ENCODE measurements at places on chromosomes 7 and 10.

- DNase-seq = no peak
Measured at GRCh38 chr7:47196106-47196645, 385.7 kb downstream of the TNS3 start.

DNA sequence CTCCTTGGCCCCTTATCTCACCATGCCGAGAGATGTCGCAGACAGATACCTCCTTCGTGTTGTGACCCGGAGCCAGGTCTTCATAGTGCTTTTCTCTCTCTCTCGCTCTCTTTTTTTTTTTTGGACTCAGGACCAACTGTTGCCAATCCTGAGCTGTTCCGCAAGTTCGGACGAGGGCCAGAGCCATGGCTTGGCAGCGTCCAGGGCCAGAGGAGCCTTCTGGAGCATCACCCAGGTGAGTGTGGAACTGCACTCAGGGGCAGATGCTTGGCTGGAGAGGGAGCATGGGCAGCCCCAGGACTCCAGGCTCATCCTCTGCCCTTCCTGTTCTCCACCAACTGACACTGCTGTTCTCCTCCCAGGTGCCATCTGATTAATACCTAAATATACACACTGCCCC is 7.8 kb downstream of the ZNF862 start:
- DNase-seq = no peak

GRCh38 chr10:1036341-1036791 is 10.7 kb upstream of the IDI2 start:
- no peak for DNase-seq

DNA sequence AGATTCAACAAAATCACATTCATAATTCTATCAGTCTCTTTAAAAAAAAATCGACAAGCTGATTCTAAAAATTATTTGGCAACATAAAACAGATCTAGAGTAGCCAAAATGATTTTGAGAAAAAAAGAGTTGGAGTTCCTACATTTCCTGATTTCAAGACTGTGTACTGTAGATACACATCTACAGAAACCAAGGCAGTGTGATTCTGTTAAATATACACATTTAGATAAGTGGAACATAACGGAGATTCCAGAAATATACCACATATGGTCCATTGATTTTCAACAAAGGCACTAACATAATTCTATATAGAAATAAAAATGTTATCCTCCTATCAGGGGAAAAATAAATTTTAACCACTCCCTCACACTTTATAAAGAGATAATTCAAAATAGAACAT is 467.0 kb downstream of the ADRA2A start:
- no peak for DNase-seq

- DNase-seq = no peak
Measured at GRCh38 chr10:28600056-28600455, 67.1 kb downstream of the WAC start.

DNA sequence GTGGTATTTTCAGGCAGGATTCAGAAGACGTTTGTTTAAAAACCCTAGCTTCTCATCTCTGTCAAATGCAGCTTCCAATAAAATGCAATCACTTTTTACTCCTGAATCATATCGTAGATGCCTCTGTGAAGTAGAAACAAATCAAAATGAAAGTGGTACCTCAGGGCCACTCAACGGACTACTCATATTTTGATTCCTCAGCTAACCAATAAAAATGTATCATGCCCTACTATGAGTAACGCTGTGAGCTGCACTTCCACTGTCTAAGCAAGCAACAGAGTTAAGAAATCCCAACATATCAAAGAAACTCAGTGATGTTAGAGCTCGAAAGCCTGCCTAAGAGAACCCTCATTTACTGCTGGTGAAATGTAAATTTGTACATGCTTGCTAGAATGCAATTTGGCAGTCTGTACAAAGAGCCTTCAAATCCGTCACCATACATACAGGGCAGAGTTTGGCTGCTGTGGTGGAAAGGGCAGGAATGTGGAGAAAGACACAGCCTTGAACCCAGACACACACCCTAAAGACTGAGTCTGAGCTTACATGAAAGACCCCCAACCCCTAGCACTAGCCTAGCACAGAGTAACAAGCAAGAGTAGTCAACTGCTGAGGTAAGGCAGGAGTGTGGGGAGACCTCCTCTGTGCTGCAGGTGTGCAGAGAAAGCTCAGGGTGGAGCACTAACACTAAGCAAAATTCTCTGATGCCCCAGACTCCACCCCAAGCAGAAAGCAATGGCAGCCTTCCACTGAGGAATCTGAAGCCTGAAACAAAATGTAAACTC is 151.5 kb downstream of the ANK3 start:
- DNase-seq = no peak

- no peak for DNase-seq
Measured at GRCh38 chr10:89515031-89515841, 20.2 kb downstream of the SLC16A12 start.

DNA sequence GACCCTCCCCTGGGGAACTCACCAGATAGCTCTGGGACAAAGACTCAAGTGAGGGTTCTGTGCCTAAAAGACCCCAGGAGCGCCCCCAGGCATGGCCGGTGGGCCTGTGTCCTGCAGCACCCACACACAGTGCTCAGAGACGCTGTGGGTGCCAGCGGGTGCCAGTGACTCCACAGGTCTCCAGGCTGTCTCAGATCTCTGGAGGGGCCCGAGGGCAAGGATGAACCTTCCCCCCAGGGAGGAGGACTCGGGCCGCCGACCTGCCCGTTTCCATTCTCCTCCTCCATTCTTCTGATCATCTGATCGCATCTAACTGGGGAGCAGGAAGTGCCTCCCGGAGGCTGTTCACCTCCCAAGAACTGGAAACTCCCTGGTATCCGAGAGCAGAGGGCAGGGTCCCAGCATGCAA is 980 bp downstream of the ADAM8 start:
- no peak for DNase-seq

GRCh38 chr7:155670521-155670920 is 26.1 kb downstream of the RBM33 start:
- DNase-seq = no peak

GRCh38 chr7:37832194-37832593 is 16.2 kb upstream of the NME8 start:
- no peak for DNase-seq

DNA sequence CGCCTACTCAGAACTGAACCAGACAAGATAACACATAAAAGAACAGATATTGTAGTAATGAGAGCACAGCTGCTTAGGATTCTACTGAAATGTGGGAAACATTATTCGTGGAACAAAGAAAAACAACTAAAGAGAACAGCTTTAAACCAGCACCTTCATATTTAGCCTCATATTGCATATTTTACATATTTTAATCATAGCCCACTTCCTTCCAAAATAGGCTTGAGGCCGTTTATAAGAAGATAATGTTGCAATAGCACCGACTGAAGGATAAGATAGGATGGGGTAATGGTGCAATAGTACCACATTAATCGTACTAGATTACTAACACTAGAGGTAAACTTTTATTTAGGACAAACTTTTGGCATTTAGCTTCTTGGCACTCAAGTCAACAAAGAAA is 71.3 kb downstream of the KCND2 start:
- no peak for DNase-seq

GRCh38 chr7:158695726-158696452 is 8.7 kb downstream of the NCAPG2 start:
- peak; percentile 32 for DNase-seq

DNA sequence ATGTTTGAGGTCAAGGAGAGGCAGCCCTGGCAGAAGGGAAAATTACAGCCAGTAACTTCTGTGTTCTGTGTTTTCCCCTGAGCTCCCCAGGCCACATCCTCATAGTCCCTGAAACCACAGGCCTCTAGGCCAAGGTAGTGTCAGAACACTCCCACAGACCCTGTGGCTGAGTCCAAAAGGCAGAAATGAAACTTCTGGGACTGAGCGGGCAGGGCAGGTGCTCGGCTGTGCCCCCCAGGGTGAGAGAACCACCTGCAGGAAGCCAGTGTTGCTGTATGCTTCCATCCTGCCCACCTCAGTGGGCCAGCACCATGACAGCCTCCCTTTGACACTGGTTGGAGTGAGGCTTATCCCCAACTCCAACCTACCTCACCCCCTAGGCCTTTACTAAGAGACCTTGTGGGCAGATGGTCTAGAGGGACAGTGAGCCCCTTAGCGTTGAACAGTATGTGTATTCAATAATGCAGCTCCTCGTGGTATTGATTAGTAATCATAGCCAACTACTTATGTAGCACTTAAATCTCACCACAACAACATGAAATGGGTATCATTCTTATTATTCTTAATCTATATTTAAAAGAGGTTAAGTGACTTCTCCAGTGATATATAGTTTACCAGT is 30.3 kb downstream of the PIK3CG start:
- no peak for DNase-seq

DNA sequence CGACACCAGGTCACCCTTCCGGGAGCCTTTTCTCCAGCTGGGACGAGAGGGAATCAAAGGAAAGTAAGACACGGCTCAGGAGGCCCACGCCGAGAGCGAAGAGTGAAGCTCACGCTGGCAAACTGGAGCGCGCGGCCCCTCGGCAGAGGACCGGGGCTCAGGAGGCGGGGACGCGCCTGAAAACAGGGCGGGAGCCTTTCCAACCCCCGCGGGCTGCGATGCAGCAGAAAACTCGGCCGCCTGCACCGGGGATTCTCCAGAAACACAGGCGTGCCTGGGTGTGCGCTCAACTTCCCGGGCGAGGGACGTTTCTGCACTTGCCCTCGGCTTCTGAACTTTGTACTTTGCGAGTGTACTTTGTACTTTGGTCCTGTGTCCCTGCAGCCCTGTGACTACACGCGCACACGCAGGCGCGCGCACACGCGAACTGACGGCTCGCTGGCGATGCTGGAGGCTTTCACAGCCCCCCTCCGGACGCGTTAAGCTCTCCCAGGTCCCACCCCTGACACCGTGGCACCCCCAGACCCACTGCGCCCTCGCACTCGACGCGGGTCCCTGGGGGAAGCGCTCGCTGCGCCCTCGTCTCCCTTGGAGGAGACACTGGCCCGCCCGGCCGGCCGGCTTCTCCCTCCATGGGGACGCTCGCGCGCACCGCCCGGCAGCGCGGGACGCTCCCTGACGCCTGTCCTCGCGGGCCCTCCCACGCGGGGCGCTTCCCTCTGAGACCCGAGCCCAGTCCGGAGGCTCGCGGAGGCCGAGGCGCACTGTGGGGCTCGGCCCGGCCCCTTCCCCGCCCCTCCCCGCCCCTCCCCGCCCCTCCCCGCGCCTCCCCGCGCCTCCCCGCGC is 588 bp upstream of the PAOX start:
- DNase-seq = no peak

DNA sequence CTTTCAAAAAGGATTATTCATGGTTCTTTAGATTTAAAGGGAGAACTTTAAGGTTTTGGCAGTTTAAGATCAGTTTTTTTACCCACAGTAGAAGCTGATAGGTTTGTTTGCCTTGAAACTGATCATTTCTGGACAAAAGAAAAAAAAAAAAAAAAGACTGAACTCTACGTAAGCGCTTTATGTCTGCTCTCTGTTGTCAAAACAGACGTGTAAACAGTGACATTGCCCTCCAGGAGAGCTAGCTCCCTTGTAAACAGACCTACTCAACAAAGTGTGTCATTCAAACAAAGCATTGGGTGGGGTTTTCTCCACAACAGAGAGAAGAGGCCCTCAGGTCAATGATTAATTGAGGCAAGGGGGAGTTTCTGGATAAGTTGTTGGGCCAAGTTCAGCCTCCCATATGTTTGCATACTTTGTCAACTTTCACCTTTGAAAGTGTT is 568.1 kb upstream of the LRRN3 start:
- DNase-seq = no peak

DNA sequence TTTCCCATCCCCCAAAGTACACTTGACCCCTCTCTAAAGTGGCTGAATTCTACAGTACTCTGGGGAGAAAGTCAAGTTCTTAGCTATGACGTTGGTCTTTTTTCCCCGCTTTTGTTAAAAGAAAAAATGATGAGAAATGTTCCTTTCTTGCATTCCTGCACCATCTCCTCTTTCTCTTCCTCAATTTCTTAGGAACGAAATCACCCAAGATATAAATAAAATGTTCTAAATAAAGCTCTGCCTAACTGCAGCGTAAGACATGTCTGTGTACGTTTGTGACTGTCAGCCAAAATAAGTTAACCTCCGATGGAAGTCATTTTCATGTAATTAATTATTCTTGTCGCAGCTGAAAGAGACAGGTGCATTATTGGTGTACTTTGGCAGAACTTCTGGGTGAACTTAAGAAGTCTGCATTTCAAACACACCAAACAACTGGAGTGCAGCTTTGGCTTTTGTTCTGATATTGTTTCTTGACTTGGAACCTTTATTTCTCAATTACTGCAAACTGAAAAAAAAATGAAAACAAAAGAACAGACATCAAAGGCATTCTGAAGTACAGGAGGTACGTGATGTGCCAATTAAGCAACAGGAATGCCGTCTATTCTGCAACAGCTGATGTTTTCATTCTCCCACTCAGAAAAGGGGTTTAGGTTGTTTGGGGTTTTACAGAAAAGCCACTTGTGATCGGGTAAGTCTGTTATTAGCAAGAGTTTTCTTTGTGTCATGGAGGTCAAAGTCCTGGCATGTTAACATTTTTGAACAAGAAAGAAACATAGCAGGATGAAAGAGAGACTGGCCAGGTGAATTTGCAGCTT is 82.4 kb upstream of the SDK1 start:
- DNase-seq = no peak

- no peak for DNase-seq
Measured at GRCh38 chr10:16848562-16849154, 31.4 kb upstream of the RSU1 start.

All from stimulated activated CD4-positive, alpha-beta T cell treated with anti-CD3 and anti-CD28 coated beads, Interleukin-1b, Interleukin-23, amount 100 ng/mL, for 1 hour (primary cell).